ENCODE measurements at places on chromosomes 1 and 21.

- DNase-seq = no peak
Observed at GRCh38 chr1:31580891-31581603, 4.7 kb downstream of the TINAGL1 start.

- no peak for DNase-seq
Observed at GRCh38 chr1:73144311-73144710, 862.0 kb upstream of the NEGR1 start.

- DNase-seq = no peak
Observed at GRCh38 chr1:53517821-53518352, 58.7 kb downstream of the DMRTB1 start.

DNA sequence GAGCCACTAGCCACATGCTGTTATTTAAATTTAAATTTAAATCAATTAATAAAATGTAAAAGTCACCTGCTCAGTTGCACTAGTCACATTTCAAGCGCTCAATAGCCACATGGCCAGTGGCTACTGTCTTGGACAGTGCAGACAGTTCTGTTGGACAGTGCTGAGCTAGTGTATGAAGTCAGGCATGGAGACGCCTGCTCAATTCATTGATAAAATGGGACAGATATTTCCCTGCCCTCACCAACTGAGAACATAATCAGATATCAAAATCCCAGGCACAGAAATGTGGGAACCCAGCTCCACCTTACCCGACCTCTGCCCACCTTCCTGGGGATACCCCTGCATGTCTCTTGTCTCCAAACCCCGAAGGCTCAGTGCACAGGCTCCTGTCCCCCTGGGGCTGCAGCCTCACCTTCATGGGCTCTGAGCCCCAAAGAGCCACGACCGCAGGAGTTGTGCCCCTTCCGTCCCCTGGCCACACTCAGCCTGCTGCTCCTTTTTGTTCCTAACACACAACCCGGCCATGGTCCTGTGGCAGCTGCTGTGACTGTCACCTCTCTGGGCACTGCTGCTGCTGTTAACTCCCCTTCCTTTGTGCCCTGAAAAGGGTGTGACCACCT, 63.5 kb downstream of the TCP10L start:
- no peak for DNase-seq

- DNase-seq = no peak
Observed at GRCh38 chr21:34927992-34928391, 121.1 kb downstream of the RUNX1 start.

GRCh38 chr1:56135069-56135863, 444.1 kb downstream of the PLPP3 start:
- no peak for DNase-seq

DNA sequence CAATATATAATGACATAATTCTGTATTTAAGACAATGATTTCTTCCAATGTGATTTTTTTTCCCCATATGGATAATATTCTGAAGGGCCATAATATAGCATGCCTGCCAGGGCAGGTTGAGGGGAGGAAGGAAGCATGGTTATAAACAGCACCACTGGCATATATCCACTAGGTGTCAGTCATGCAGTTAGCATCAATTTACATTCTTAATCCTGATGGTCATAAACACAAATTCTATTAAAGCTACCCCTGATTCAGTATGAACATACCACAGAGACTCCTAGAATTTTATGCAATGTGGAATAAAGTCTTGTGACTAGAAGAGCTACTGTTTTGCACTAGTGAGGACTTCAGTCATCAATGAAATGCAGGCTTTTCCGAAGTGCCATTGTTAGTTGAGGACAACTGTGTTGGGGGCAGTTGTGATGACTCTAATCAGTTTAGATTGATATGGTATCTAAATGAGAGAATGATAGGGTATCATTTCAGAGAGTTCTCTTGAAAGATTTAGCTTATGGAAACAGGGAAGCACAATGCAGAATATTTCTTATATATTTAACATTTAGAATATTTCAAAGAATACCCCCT, 342.7 kb upstream of the NR5A2 start:
- DNase-seq = peak; percentile 53

DNA sequence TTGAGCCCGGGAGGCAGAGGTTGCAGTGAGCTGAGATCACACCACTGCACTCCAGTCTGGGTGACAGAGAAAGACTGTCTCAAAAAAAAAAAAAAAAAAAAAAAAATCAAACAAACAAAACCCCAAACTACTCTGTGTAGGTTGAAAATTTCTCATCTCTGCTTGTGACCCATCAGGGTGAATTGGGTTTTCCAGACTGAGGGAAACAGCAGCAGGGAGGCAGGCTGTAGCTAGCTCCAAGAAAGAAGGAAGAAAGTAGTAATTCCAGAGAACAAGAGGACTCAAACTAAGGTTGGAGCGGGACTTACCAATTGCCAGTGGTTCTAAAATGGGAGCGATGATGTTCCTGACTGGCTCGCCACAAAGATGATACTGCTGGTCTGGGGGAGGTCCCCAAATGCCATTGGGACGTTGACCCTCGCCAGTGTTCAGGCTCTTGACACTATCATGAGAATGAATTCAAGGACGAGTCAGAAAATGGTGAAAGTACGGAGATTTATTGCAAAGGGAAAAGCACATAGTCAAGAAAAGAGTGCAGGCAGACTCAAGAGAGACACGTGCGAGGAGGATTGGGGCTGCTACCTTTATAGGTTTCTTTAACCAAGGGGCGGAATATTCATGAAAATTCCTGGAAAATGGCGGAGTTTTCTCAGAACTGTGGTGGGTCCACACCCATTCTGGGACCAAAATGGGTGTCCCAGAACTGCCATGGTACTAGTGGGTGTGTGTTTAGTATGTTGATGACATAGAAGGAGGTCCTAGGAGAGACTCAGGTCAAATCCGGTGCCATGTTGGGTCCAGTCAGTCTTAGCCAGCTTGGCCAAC, 13.4 kb downstream of the AADACL4 start:
- no peak for DNase-seq

DNA sequence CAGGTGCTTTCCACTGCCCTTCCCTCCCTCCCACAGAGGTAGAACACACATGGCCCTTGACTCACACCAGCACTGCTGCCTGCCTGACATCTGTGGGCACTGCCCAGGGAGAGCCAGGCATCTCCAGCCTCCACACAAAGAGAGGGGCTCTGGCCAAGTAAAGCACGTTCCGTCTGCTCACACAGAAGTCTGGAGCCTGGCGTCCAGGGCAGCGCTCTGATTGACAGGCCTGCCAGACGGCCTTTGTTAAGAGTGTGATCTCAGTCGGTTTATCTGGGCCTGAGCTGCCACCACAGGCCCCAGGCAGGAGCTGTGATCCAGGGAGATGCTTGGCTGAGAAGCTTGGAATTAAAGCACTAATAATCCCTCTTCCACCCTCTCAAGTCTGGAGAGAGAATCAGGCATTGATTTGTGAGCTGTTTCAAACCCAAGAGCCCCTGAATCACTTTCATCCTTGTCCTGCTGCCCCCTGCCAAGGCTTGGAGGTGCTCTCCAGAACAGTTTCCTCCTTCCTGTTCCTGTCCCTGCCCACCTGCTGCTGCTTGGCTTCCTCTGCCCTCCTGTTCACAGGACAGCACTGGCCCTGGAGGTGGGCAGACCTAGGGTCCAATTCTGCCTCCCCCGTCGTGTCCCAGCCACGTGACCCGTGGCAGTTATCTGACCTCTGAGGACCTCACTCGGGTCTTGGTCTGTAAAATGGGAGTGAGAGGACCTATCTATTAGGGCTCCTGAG, 3.7 kb downstream of the DMRTB1 start:
- no peak for DNase-seq

GRCh38 chr1:176096015-176096414, 111.1 kb downstream of the COP1 start:
- DNase-seq = no peak

GRCh38 chr1:218669431-218669830, 324.3 kb downstream of the TGFB2 start:
- DNase-seq = no peak

DNA sequence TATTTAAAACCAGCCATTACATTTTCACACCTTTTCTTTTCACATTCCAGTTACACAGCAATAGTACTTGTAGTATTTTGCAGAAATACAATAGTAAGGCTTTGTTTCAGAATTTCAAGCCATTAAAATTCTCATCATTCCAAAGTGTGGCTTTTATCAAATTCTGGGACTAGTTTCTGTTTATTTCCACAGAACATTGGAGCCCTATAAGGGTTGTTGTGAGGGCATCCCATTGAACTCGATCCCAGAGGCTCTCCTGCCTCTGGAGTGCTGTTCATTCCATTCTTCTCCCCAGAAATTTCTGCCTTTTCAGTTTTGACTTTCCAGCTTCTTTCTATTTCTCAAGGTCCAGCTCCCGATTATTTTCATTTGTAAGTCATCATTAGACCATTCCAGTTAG, 645.5 kb downstream of the ADGRL2 start:
- peak; percentile 25 for DNase-seq

DNA sequence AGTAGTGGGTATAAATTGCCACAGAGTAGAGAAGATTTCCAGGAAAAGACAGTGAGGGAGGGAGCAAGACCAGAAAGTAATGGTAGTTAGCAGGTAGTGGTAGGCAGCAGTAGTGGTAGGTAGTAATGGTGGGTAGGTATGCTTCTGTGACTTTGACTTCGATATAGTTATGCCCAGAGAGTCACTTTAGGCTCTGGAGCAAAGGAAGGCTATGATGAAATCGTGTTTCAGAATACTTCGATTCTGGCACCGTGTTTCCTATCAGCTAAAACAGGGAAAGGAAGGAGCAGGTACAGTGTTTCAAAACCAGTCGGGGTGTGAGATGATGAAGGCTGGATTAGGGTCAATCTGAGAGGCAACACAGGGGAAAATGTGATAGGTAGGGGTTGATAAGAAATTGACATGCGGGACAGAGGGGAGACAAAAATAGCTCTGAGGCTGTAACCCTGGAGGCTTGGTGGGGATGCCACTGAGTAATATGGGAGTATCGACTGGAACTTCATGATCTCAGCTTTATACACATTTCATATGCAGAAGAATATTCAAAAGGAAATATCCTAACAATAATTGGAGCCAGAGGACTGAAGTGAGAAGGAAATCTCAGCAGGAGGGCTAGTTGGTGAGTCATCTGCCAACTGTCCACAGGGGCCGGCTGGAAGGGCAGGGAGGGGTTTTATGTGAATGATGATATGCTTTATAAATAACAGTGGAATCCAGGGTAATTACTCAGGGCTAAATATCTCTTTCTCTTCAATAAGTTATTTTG, 25.2 kb upstream of the TRIM45 start:
- peak; percentile 87 for DNase-seq

GRCh38 chr1:42476605-42477004, 13.5 kb downstream of the CCDC30 start:
- no peak for DNase-seq

GRCh38 chr1:18646786-18647410, 16.3 kb downstream of the PAX7 start:
- no peak for DNase-seq
